HT1080 (cell line): ENCODE measurements at places on chromosomes 2 and 18. TPM values are rescaled to one million over a fixed set of nuclear protein-coding genes. Genes with fewer than 3 reads are reported as not detected.

Gene APCDD1
- total RNA-seq: not detected in 2 replicates

Gene IGFBP5
- total RNA-seq: 0.10 and 0.11 TPM in 2 replicates

DNA sequence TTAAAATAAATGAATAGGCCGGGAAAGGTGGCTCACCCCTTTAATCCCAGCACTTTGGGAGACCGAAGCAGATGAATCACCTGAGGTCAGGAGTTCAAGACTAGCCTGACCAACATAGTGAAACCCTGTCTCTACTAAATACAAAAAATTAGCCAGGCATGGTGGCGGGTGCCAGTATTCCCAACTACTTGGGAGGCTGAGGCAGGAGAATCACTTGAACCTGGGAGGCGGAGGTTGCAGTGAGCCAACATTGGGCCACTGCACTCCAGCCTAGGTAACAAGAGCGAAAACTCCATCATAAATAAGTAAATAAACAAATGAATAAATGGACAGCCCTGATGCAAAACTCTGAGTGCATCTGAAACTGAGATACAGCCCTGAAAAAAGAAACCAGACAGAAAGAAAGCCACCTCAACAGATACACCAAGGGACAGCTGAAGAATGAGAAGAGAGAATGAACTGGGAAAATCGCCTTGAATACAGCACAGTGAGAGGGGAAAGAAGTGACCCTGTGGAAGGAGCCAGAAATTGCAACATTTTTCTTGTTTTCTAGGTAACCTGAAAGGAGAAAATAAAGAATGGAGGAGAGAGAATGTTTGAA lies 64.4 kb downstream of the TRABD2A start:
- no peak for DNase-seq

Gene PKDCC
- 5.4 and 11.4 TPM in 2 replicates for total RNA-seq

DNA sequence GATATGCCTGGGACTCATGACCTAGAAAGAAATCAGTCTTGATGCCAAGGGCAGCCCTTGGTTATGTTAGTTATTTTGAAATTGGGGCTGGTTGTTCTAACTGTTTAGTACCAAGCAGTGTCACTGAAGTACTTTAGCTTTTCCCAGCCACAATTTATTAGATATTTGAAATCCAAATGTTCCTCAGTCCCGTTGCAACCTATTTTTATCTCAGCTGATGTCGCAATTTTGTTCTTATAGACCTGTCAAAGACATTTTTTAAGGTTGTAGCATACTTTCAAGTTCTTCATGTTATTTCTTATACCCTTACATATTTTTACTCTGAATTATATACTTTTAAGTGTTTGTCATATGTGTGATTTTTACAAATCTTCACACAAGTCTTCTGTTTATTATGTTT lies 100.1 kb downstream of the LRP1B start:
- DNase-seq: no peak
